ENCODE measurements at places on chromosomes 7 and 10. TPM values are rescaled to one million over a fixed set of nuclear protein-coding genes. Genes with fewer than 3 reads are reported as not detected.

GRCh38 chr7:157347217-157347904 lies 10.6 kb downstream of the DNAJB6 start:
- H3K36me3 ChIP-seq = no peaks in the 10 kb centered on the region
- H3K4me1 ChIP-seq = no peaks in the 10 kb centered on the region
- no peak overlapping the region for H3K4me3 ChIP-seq
- no peak for DNase-seq

- H3K4me3 ChIP-seq = peak overlapping the region; percentile 61
- H3K27ac ChIP-seq = peak overlapping the region; percentile 83
- H3K36me3 ChIP-seq = no peaks in the 10 kb centered on the region
- DNase-seq = peak; percentile 55
- H3K27me3 ChIP-seq = no peaks in the 10 kb centered on the region
Observed at GRCh38 chr10:88880282-88881076, 434 bp downstream of the STAMBPL1 start.

DNA sequence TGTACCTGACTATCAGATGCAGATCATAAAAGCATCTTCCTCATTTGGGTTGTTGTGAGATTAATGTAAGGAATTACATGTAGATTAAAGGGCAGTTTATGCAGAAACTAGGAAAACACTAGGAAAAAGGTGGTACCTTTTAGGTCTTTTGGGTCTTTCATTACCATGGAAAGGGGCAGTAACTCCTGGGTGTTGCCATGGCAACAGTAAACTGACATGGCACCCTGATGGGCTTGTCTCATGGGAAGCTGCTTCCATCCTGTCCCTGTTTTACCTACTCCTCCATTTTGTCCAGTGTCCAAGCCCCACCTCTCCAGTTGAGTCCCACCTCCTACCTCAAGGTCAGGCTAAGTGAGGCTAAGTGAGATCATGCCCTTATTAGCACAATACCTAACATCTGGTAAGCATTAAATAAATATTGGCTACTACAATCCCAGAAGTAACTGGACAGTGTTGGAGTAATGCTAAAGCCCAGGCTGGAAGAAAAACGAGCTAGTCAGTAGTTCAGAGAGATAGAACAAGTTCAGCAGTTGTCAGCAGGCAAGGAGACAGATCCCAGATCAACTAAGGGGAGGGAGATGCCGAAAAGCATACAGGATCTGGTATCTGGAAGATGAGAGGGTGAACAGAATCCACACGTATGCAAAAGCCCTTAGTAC lies 240.0 kb upstream of the AUTS2 start:
- no peaks in the 10 kb centered on the region for H3K36me3 ChIP-seq
- no peak overlapping the region for H3K27ac ChIP-seq
- no peaks in the 10 kb centered on the region for H3K27me3 ChIP-seq
- no peak for DNase-seq
- no peak overlapping the region for H3K4me3 ChIP-seq

DNA sequence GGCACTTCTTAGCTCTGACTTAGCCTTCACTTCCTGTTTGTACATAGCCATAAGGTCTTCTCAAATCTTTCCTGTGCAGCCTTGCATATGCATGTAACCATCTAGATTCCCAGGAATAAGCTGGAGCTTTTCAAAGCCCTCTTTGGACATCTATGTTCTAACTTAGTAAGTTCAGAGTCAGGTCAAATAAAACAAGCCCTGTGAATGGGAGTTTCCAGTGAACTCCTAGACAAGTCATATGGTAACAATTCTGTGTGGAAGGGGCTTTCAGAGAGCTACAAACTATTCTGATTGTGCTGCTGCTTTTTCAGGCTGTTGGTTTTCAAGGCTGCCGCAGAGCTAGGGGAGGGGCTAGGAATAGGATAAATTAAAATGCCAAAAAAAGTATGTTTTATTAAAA lies 208.4 kb upstream of the AKR1E2 start:
- H3K4me1 ChIP-seq = no peaks in the 10 kb centered on the region
- H3K36me3 ChIP-seq = no peaks in the 10 kb centered on the region
- H3K4me3 ChIP-seq = no peak overlapping the region
- no peak overlapping the region for H3K27ac ChIP-seq

DNA sequence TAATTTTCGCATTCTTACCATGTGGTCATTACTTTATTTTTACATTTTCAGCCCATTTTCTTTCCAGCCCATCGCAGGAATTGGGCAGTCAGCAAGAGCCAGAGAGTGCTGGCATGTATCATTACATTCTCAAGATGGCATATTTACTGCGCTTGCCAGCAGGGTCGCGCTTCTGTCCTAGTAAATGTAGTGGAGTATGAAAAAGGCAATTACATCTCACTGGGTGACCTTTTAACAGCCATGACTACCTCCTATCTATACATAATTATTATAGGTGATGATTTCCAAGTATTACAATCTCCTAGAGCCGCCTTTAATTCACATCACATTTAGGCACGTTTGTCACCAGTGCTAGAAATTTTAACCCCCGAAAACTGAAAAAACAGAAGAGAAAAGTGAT lies 433.7 kb upstream of the MGMT start:
- H3K4me3 ChIP-seq = no peak overlapping the region
- peaks cover 2% of the 10 kb centered on the region for H3K27me3 ChIP-seq
- H3K4me1 ChIP-seq = no peaks in the 10 kb centered on the region
- DNase-seq = no peak

GRCh38 chr10:35516102-35516670 lies 89.0 kb upstream of the GJD4 start:
- no peaks in the 10 kb centered on the region for H3K4me1 ChIP-seq
- no peak overlapping the region for H3K4me3 ChIP-seq
- H3K36me3 ChIP-seq = no peaks in the 10 kb centered on the region
- DNase-seq = no peak
- H3K27ac ChIP-seq = no peak overlapping the region

DNA sequence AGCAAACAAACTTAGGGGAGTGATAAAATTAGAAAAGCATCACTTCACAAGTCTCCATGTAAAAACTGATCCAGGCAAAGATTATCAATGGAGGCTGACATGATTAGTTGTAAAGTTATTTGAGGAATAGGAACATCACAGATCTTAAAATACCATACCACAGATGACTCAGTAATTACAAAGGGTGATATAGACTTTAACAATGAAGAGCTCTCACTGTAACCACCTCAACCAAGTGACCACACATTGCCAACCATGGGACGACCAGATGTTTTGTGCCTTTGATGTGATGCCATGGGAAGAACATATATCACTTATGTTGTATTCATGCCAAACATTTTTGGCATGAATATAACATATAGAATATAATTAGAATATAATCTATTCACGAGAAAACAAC lies 11.7 kb downstream of the AASS start:
- no peak overlapping the region for H3K27ac ChIP-seq
- no peak for DNase-seq
- no peaks in the 10 kb centered on the region for H3K4me1 ChIP-seq
- no peaks in the 10 kb centered on the region for H3K36me3 ChIP-seq
- no peaks in the 10 kb centered on the region for H3K27me3 ChIP-seq

DNA sequence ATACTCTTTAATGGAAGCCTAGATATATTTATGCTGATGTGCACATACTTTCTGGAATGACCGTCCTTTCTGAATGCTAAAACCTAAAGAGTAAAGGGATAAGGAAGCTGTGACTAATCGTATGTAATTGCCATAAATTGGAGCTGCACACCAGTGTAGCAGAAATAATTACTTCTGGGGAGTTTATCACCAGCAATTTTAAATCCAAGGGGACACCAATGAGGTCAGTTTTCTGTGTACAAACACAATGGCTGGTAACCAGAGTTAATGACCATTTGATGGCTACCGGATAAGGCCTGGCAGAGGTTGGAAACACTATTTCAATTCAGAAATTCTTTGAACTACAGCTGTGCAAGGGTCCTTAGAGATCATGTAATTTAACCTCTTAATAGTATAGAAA lies 670.1 kb downstream of the REEP3 start:
- no peaks in the 10 kb centered on the region for H3K36me3 ChIP-seq
- no peaks in the 10 kb centered on the region for H3K4me1 ChIP-seq
- DNase-seq = no peak
- H3K27ac ChIP-seq = no peak overlapping the region
- H3K4me3 ChIP-seq = no peak overlapping the region

GRCh38 chr10:37839243-37839642 lies 18.2 kb downstream of the ZNF248 start:
- no peaks in the 10 kb centered on the region for H3K4me1 ChIP-seq
- H3K4me3 ChIP-seq = no peak overlapping the region
- H3K27me3 ChIP-seq = no peaks in the 10 kb centered on the region

GRCh38 chr7:150403376-150404171 lies 24.4 kb downstream of the ZNF775 start:
- peaks cover 12% of the 10 kb centered on the region for H3K4me1 ChIP-seq
- H3K4me3 ChIP-seq = no peak overlapping the region
- no peaks in the 10 kb centered on the region for H3K27me3 ChIP-seq
- no peak for DNase-seq
- no peaks in the 10 kb centered on the region for H3K36me3 ChIP-seq

The KNDC1 gene
- 1.5 TPM for total RNA-seq

The CDC123 gene
- 52.4 TPM for total RNA-seq

The PTPN12 gene
- total RNA-seq = 63.6 TPM

The TAC1 gene
- total RNA-seq = not detected

The OGDHL gene
- 3.3 TPM for total RNA-seq

The RBM17 gene
- 59.2 TPM for total RNA-seq

The KCNMA1 gene
- total RNA-seq = 37.9 TPM

The C10orf90 gene
- total RNA-seq = 0.45 TPM

The CYP2C19 gene
- not detected for total RNA-seq

The TMEM229A gene
- total RNA-seq = 51.7 TPM

The CTTNBP2 gene
- 8.3 TPM for total RNA-seq

The CARD11 gene
- total RNA-seq = 0.87 TPM
